WTC11 (cell line): ENCODE measurements at places on chromosomes 5 and 9. TPM values are rescaled to one million over a fixed set of nuclear protein-coding genes. Genes with fewer than 3 reads are reported as not detected.

GRCh38 chr5:132006331-132007120, 4.9 kb downstream of the ACSL6 start:
- H3K4me3 ChIP-seq, result no peak overlapping the region
- peaks cover 17% of the 10 kb centered on the region for H3K27me3 ChIP-seq
- no peaks in the 10 kb centered on the region for H3K36me3 ChIP-seq
- H3K27ac ChIP-seq, result no peak overlapping the region
- DNase-seq, result no peak
- peaks cover 41% of the 10 kb centered on the region for H3K4me1 ChIP-seq

GRCh38 chr9:108443019-108443633, 412.7 kb downstream of the ACTL7B start:
- H3K27me3 ChIP-seq, result no peaks in the 10 kb centered on the region
- no peak for DNase-seq
- no peaks in the 10 kb centered on the region for H3K36me3 ChIP-seq
- no peak overlapping the region for H3K4me3 ChIP-seq
- H3K27ac ChIP-seq, result no peak overlapping the region

DNA sequence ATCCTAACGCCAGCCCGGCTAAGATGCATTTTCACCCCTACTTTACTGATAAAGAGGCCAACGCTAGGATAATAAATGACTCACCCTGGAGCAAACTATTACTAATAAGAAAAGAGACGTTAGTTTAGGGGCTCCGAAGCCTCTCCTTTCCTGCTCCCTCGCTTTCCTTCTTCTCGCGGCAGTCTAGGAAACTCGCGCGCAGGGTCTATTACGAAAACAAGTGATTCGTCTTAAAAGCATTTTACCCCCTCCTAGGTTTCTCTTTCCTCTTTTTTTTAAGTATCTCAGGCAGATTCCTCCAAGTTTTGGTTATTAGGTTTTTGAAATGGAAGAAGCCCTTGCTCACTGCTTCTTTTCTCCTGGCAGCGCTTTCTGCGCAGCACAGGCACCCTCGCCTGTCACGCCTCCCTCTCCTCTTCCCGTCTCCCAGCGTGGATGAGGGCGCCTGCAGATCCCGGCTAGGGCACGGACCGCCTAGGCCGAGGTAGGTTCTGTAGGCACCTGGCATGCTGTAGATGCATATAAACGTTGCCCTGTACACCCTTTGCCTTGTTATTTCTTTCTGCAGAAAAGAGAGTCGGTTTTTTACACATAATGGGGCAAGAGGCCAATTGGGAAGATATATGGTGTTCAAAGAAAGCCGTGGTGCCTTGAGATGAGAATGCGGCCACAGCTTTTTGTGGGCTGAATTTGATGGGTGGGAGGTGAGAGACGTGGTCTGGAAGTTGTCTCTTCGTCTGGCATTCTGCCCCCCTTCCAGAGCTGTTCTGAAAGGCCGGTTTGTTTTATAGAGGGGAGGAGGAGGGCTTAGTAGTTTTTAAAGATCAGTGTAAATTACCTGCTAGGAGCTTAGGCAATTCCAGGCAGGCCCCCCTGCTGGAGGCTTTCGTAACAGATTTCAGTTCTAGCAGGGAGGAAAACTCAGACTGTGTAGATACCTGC, 983 bp downstream of the GCNT1 start:
- peaks cover 11% of the 10 kb centered on the region for H3K36me3 ChIP-seq
- H3K4me1 ChIP-seq, result peaks cover 22% of the 10 kb centered on the region
- peak; percentile 46 for DNase-seq
- peak overlapping the region; percentile 86 for H3K4me3 ChIP-seq

GRCh38 chr9:96420468-96421219, 2.5 kb upstream of the ZNF367 start:
- H3K4me3 ChIP-seq, result peak overlapping the region; percentile 84
- H3K36me3 ChIP-seq, result peaks cover 6% of the 10 kb centered on the region
- peaks cover 38% of the 10 kb centered on the region for H3K4me1 ChIP-seq

DNA sequence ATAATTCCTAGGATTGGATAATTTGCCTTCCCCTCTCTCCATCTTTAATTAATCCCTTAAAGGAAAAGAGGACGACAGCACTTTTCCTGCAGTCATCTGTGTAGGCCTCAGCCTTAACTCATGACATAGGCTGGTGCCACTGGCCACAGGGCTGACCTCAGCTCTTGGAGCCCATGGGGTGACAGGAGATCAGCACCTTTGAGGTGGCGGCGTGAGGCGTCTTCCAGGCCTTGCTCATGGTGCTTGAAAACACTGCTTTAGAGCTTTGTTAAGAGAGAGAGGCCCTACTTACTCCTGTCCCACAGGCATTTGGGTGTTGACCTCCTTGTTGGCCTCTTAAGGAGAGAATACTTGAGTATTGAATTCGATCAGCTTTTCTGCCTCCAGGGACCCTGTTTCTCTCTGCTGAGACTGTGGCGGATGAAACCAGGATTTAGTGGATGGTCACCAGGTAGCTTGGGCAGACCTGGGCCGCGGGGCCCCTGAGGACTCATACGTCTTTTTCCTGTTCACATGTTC, 23.4 kb downstream of the TENT4A start:
- H3K4me3 ChIP-seq, result no peak overlapping the region
- H3K27me3 ChIP-seq, result no peaks in the 10 kb centered on the region
- H3K36me3 ChIP-seq, result peaks cover 30% of the 10 kb centered on the region
- H3K4me1 ChIP-seq, result peaks cover 12% of the 10 kb centered on the region
- H3K27ac ChIP-seq, result peak overlapping the region; percentile 60; the same call in 1 of the 2 replicates
- DNase-seq, result no peak

DNA sequence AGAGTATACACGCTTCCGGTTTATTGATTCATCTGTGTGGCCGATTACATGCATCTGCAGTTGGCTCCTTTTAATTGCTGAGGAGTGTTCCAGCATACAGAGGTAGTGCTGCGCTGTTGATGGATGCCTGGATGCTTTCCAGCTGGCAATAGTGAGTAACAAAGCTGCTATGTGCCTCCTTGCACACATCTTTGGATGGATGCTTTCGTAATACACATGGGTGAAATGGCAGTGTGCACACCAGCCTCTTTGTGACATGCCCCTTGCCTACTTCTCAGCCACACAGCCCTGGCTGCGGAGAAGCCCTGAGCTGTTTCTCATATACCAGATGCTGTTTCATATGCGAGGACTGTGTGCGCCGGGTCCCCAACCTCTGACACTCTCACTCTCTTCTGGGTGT, 151.0 kb downstream of the GADD45G start:
- no peaks in the 10 kb centered on the region for H3K36me3 ChIP-seq
- peaks cover 18% of the 10 kb centered on the region for H3K4me1 ChIP-seq
- no peaks in the 10 kb centered on the region for H3K27me3 ChIP-seq
- no peak for DNase-seq
- no peak overlapping the region for H3K27ac ChIP-seq
- H3K4me3 ChIP-seq, result no peak overlapping the region

DNA sequence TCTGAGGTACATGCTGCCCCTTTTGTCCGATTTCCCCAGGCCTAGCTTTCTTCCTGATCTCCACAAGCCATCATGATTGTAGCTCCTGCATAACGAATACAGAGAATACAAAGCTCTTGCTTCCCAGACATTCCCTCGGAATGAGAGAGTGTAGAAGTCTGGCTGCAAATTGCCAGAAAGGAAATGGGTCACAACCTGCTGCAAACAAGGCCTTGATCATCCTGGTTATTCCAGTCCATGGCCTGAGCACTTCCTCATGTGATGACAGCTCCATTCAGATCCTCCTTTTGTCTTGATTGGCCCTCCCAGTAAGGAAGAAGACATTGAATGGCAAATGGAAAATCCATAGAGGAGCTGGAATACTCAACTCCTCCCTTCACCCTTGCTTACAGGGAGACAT, 136.0 kb upstream of the ADRA1B start:
- no peaks in the 10 kb centered on the region for H3K36me3 ChIP-seq
- no peak overlapping the region for H3K27ac ChIP-seq
- no peak for DNase-seq
- H3K4me1 ChIP-seq, result peaks cover 34% of the 10 kb centered on the region
- no peaks in the 10 kb centered on the region for H3K27me3 ChIP-seq

- H3K36me3 ChIP-seq, result no peaks in the 10 kb centered on the region
- H3K4me1 ChIP-seq, result peaks cover 6% of the 10 kb centered on the region
- H3K27me3 ChIP-seq, result no peaks in the 10 kb centered on the region; the same call in 1 of the 2 replicates
- H3K4me3 ChIP-seq, result no peak overlapping the region
Measured at GRCh38 chr5:64671678-64672077, 18.6 kb upstream of the SHISAL2B start.

- H3K27ac ChIP-seq, result no peak overlapping the region
- peaks cover 4% of the 10 kb centered on the region for H3K27me3 ChIP-seq
- H3K4me1 ChIP-seq, result peaks cover 5% of the 10 kb centered on the region
- DNase-seq, result no peak
Measured at GRCh38 chr5:36407396-36407795, 105.7 kb upstream of the RANBP3L start.

GRCh38 chr9:12809720-12810119, 34.9 kb downstream of the LURAP1L start:
- no peak overlapping the region for H3K27ac ChIP-seq
- no peak overlapping the region for H3K4me3 ChIP-seq

DNA sequence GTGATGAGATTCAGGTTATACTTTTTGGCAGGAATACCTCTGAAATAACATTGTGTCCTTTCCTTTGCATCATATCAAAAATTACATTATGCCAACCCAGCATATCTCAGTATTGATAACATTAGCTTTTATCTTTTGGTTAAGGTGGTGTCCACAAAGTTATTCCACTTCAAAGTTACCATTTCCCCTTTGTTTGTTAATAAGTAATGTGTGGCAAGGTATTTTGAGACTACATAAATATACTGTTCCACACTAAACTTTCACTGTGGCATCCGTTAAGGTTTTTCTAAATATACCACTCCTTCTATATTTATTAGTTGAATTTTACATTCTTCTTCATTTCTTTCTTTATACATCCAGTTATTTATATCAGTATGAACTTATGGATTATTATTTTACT, 14.1 kb upstream of the ARHGEF37 start:
- peaks cover 18% of the 10 kb centered on the region for H3K4me1 ChIP-seq
- no peaks in the 10 kb centered on the region for H3K27me3 ChIP-seq
- DNase-seq, result no peak
- H3K36me3 ChIP-seq, result no peaks in the 10 kb centered on the region
- H3K27ac ChIP-seq, result no peak overlapping the region

DNA sequence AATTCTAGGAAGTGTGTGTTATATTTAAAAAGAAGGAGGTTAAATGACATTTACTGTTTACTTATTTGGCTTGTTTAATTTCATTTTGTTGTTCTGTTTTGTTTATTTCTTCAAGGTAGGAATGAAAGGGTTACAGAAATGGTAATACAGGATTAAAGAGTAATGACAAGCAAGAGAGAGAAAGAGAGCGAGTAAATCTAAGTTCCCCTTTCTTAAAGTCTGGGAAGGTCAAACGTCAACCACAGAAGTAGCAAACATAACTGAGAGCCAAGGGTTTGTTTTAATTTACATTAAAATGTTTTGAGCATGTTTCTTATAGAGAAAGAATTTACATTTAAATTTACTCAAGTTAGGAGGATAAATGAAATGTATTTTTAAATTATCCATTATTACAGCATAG, 18.7 kb downstream of the HCN1 start:
- no peak overlapping the region for H3K27ac ChIP-seq
- H3K27me3 ChIP-seq, result no peaks in the 10 kb centered on the region
- DNase-seq, result no peak
- no peaks in the 10 kb centered on the region for H3K36me3 ChIP-seq
- peaks cover 26% of the 10 kb centered on the region for H3K4me1 ChIP-seq
- no peak overlapping the region for H3K4me3 ChIP-seq

DNA sequence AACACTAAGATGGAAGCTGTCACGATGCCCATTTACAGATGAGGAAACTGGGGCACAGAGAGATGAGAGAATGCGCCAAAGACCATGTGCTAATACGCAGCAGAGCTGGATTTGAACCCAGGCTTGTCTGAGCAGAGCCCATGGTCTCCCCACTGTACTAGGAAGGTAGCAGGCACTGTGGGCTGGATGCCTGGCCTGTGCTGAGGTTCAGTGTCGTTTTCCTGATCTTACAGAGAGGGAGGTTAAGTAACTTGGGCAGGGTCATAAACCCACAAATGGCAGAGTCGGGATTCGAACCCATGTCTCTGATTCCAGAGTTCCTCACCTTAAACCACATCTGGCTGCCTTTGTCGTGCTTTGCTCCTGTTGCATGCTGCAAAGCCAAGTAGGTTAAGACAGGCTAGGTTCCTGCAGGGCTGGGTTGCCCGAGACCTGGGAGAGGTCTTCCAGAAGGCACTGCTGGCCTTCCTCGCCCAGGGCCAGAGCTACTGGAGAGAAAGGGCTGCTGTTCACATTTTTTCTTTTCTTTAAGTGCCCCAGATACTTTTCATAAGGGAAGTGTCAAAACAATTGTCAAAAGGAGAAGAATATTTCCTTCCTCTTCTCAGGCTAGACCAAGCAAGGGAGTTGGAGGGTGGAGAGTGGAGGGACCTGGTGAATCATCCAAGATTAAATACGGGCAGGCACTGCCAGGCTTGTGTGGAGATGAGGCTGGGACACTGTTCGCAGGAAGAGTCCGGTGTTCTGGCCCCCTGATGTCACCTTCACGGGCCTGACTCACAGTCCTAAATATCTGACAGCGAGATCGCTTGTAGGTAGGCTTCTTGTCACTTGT, 3.2 kb downstream of the NEK6 start:
- H3K27me3 ChIP-seq, result peaks cover 2% of the 10 kb centered on the region; the same call in 1 of the 2 replicates
- no peak overlapping the region; the same call in 1 of the 2 replicates for H3K27ac ChIP-seq
- H3K4me3 ChIP-seq, result no peak overlapping the region

Gene IL9
- not detected in 3 replicates for total RNA-seq

Gene AFAP1L1
- total RNA-seq, result 5.7 to 8.4 TPM (median 6.9 TPM) in 3 replicates

Gene KIAA0825
- total RNA-seq, result 1.3 to 1.6 TPM (median 1.5 TPM) in 3 replicates

Gene TMEM267
- total RNA-seq, result 6.0 to 6.6 TPM (median 6.4 TPM) in 3 replicates

Gene FOXD4L6
- total RNA-seq, result not detected in 3 replicates

Gene GTF2H2C
- total RNA-seq, result 47.2 to 54.2 TPM (median 51.3 TPM) in 3 replicates

Gene PLAC8L1
- 0.30 to 0.77 TPM (median 0.55 TPM) in 3 replicates for total RNA-seq

Gene SH3RF2
- 0.83 to 1.6 TPM (median 0.98 TPM) in 3 replicates for total RNA-seq
